CD8-positive, alpha-beta memory T cell (primary cell): ENCODE measurements at places on chromosomes 13 and 19.

GRCh38 chr13:39895254-39895653 lies 239.8 kb downstream of the COG6 start:
- H3K36me3 ChIP-seq = no peaks in the 10 kb centered on the region
- DNase-seq = no peak
- H3K4me3 ChIP-seq = no peak overlapping the region
- H3K27ac ChIP-seq = no peak overlapping the region

DNA sequence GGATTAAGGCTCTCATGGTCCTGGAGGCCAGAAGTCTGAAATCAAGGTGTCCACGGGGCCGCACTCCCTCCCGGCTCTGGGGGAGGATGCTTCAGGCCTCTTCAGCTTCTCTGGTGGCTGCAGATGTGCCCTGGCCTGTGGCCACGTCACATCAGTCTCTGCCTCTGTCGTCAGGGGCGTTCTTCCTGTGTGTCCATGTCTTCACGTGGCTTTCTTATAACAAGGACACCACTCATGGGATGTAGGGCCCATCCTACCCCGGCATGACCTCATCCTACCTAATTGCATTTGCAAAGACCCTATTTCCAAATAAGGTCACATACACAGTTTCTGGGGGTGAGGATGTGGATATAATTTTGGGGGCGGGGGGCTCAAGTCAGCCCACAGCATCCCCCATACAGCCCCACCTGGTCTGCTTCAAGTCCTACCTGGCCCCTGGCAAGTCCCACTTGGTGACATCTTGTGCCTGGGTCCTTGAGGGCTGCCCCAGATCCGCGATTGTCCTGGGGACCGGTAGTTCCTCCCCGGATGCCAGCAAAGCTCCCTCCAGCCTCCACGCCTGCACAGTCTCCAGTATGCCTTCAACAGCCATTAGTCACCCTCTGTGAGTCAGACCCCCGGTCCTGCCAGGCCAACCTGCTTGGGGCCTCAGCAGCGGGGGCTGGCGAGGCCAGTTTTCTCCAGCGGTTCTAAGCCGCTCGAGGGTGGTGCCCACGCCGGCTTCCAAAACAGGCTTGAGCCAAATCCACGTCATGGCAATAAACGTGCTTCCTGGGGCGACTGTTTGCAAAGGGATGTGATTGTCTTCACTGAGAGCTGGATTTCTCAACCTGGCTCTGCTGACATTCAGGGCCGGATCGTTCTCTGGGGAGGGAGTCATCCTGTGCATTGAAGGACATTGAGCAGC lies 32.2 kb downstream of the MYO9B start:
- H3K27me3 ChIP-seq = no peaks in the 10 kb centered on the region
- H3K27ac ChIP-seq = no peak overlapping the region
- H3K4me1 ChIP-seq = peaks cover 11% of the 10 kb centered on the region
- DNase-seq = no peak

- H3K27ac ChIP-seq = no peak overlapping the region
- no peak for DNase-seq
- H3K4me3 ChIP-seq = no peak overlapping the region
- no peaks in the 10 kb centered on the region for H3K27me3 ChIP-seq
- H3K36me3 ChIP-seq = peaks cover 7% of the 10 kb centered on the region
Observed at GRCh38 chr19:58332697-58333096, 5.9 kb downstream of the ZSCAN22 start.

- H3K4me1 ChIP-seq = no peaks in the 10 kb centered on the region
- no peak overlapping the region for H3K27ac ChIP-seq
- DNase-seq = no peak
- no peaks in the 10 kb centered on the region for H3K27me3 ChIP-seq
- no peaks in the 10 kb centered on the region for H3K36me3 ChIP-seq
- no peak overlapping the region for H3K4me3 ChIP-seq
Observed at GRCh38 chr13:39815345-39816111, 160.1 kb downstream of the COG6 start.

DNA sequence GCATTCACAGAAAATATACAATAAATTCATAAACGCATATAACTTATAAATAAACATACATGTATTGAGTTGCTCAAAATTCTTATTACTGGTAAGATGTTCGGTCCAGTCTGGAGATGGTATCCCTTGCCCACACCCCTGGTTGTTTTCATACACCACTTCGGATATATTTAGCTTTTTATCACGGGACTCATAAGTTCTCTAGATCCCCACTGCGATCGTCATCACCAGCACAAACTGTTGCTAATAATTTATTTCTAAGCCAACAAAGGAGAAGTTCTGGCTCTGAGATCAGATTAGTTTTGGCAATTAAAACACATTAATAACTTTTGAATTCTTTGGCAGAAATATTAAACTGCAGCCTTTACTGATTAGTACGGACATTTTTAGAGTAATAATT lies 23.0 kb upstream of the SGCG start:
- no peak overlapping the region for H3K4me3 ChIP-seq
- H3K36me3 ChIP-seq = no peaks in the 10 kb centered on the region
- H3K4me1 ChIP-seq = no peaks in the 10 kb centered on the region
- no peak for DNase-seq
- no peaks in the 10 kb centered on the region for H3K27me3 ChIP-seq
